ENCODE measurements at places on chromosomes 2 and 18.

DNA sequence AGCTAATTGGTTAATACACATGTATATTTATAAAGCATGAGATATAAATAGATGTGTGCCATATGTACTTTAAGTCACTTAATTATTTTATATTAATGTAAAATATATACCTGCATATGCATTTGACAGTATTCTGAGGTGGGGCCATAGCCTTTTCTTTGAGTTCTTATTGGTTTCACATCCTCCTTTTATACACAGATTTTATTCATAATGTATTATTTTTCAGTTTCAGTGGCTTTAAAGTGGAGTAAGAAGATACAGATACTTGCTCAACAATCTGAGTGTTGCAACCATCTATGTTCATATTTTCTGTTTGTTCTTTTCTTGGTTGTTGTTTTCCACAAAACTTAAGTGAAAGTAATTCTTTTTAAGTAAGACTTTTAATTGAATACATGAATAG is 436.5 kb downstream of the RND3 start:
- no peak for DNase-seq

GRCh38 chr18:76394780-76395476 is 100.1 kb downstream of the ZNF516 start:
- no peak for DNase-seq

GRCh38 chr2:112709703-112710102 is 11.1 kb upstream of the NT5DC4 start:
- DNase-seq = no peak

DNA sequence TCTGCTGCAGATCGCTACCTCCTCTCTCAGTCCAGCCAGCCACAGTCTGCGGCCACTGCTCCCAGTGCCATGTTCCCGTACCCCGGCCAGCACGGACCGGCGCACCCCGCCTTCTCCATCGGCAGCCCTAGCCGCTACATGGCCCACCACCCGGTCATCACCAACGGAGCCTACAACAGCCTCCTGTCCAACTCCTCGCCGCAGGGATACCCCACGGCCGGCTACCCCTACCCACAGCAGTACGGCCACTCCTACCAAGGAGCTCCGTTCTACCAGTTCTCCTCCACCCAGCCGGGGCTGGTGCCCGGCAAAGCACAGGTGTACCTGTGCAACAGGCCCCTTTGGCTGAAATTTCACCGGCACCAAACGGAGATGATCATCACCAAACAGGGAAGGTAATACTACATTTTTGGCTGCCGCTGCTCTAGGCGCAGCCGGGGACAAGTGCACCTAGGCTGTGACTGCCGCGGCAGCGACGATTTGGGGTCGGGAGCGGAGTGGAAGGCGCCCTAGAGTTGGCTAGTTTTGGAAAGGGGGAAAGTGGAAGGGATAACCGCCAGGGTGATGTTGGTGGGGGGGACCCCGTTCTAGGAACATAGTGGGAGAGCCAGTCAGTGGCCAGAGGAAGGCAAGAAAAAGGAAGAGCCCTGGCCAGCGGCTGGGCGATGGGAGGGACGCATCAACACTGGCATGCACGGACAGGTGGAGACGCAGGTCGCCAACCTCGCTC is 776 bp downstream of the TBR1 start:
- no peak for DNase-seq

GRCh38 chr18:32042337-32042736 is 23.7 kb downstream of the RNF125 start:
- no peak for DNase-seq

All from skin of body (tissue), 3 donors.